ENCODE measurements at places on chromosomes 1 and 21.
A peak's percentile ranks its signal among the peaks of the same experiment; 100 is the strongest.

GRCh38 chr1:192462616-192463015, 113.0 kb upstream of the RGS1 start:
- no peak for DNase-seq

DNA sequence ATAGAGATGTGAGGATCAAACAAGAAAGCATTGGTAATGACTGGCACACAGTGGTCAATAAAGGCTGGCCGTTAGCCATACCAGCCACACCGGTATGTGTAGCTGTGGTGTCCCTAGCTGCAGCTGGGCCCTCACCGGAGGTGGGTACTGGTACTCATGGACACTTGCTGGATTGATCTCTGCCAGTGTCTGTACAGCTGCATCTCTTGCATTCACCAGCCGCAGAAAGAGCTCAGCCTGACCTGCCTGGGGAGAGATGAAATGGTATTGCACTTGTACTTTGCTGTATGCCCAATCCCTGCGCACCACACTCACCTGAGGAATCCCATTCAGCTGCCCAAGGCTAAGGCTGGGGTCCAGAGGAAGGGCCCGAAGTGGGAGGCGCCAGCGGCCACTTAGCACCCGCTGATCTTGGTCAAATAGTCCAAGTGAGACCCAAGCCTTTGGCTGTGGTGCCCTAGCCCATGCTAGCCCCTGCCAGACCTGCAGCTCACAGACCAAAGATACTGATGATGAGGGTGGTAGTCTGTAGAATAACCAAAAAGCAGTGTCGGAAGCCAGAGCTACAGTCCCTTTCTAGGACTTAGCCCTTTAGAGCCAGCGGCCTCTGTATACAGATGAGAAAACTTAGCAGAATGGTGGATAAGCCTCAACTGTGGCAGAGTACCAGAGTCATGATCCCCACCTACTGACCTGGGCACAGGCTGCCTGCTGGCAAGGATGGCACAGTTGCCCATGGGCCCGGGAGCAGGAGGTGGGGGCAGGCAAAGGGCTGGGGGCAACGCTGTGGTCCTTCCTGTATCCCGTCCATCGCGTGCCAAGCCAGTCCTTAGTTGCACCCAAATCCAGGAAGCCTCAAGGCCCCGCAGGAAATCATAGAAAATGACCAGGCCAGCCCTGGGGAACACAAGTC, 3.0 kb downstream of the CCDC17 start:
- no peak for DNase-seq

DNA sequence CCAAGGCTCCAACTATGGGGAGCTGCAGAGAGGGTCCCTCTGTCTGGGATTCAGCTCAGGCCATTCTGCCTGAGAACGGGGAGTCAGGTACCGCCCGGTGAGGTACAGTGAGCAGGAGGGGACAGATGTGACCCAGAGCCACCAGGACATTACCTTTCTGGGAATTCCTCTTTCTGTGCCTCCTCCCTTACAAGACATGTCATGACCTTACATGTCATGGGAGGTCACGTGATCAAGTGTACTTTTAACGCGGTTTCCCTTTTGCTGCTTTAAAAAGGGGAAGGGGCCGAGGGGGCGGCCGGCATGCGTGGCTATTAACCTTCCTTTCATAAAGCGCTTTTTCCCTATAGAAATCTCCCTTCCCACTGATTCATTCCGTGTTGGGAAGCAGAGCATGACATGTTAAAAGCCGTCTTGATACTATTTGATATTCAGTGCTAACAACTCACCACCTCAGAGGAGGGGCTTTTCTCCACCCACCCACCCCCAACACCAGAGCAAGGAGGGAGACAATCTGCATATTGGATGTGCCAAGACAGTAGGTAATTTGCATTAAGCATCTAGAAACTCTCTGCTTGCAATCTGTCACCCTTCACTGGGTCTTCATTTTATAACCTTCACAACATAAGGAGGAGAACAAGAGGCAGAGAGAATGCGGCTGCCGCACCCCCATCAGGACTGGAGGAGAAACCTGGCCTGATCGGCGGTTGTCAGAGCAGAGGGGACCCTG, 113.6 kb upstream of the VAMP3 start:
- no peak for DNase-seq

DNA sequence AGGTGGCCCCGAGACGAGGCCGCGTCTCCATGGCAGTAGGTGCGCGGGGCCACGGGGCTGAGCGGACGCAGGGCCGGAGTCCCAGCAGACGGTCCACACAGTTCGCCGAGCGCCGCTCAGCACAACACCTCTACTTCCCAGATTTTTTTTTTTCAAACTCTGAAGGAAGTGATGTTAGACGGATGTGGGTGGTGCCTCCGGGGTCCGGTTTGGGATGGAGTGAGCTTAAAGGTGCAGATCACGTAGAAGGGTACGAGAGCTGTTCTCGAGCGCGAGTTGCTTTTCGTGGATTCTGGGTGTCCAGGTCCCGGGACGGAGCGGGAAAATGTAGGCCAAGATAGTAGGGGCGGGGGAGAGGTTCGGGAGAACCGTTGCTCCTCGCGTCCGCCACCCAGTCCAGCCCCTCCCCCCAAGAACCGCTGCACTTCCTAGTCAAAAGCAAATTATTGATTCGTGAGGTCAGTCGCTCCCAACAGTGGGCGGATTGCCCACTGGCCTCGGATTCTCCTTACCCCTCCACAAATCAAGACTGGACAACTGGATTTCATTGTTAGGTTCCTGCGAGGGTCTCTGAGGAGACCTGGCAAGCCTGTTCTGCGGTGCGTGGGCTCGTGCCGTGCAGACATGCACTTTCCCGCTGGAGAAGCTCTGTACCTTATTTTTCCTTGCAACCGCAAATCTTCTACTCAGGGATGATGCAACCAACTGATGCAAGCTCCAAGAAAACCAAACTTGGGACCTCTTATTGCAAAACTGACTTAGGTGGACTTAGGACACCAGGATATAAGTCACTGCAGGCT, at the start of gene TXNDC12:
Gene TXNDC12 (minus strand): TSS at position 126 of the 800 bp plus-strand sequence. CDS start 95 bp downstream, at position 31.
- peak; percentile 34 for DNase-seq

DNA sequence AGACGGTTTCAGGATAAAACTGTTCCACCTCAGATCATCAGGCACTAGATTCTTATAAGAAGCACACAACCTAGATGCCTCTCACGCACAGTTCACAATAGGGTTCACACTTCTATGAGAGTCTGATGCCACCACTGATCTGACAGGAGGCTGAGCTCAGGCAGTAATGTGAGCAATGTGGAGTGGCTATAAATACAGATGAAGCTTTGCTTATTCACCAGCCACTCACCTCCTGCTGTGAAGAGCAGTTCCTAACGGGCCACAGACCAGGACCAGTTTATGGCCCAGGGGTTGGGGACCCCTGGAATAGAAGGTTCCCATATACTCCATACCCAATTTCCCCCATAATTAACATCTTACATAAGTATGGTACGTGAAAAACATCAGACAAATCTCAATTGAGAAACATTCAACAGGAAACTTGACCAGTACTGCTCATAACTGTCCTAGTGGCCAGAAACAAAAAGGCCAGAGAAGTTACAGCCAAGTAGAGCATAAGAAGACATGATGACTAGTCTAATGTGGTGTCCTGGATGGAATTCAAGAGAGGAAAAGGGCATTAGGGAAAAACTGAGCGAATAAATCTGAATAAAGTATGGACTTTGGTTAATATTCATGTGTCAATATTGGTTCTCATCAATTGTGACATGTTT, 24.7 kb upstream of the IGSF5 start:
- DNase-seq: no peak

- no peak for DNase-seq
These were observed 4.9 kb downstream of the CSTB start for GRCh38 chr21:43771199-43771675.

DNA sequence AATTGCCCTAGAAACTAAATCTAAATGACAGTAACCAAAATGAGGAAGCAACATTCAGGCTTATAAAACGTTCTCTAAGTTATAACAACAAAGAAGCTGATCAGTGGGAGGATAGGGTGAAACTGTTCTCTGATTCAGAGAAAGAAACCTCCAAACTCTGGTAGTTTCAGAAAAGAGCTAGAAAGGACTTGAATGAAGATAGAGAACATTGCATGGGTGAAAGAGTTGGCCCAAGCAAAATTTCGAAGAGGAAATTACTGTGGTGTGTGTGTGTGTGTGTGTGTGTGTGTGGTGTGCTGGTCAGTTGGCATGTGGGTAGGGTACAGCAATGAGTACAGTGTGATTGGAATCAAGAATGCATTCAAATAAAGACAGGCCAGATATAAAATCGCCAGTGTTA, 16.5 kb upstream of the SPAG17 start:
- no peak for DNase-seq

GRCh38 chr1:245829826-245830225, 675.0 kb downstream of the KIF26B start:
- no peak for DNase-seq

DNA sequence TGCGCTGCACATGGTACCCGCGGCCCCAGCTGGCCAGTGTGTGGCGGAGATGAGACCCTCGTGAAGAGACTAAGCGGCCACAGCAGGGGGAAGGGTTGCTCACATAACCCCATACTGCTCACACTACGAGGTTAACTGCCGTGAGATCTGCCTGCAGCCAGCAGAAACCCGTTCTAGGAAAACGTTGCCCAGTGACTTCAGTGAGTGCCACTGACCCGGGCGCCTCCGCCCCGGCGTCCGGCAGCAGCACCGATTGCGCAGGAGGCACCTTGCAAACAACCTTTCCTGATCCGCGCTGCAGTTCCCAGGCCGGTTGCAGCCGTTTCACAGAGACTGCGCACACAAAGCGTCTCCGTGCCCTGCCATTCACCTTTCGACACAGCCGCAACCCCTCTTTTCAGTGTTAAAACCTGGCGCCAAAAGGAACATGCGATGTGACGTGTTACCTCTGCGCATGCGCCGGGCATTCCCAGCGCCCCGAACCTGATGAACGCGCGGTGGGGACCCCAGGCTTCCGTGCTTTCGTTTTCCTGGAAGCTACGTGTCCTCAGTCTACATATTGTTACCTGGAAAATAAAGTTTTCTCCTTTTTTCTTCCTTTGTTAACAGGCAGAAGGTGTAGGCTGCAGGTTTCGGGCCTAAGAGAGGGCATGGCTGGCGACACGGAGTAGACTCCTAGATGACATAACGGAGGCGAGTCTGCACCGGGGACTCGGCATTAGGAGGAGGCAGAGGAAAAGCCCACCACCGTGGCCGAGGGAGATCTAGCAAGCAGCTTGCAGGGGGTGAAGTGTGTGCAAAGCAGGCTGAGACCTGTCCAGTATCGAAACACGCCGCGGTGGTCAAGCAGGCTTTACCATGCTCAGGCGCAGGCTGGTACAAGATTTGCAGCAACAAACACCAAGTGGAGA, 8.9 kb downstream of the VPS26C start:
- no peak for DNase-seq

DNA sequence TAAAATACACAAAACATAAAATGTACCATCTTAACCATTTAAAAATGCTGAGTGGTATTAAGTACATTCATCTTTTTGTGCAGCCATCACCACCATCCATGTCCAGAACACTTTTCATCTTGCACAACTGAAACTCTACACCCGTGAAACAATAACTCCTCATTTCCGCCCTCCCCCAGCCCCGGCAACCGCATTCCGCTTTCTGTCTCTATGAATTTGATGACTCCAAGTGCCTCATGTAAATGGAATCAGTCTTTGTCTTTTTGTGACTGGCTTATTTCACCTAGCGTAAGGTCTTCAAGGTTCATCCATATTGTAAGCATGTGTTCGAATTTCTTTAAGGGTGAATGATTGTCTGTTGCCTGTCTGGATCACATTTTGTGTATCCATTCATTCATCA, 37.2 kb downstream of the SCCPDH start:
- DNase-seq: no peak

DNA sequence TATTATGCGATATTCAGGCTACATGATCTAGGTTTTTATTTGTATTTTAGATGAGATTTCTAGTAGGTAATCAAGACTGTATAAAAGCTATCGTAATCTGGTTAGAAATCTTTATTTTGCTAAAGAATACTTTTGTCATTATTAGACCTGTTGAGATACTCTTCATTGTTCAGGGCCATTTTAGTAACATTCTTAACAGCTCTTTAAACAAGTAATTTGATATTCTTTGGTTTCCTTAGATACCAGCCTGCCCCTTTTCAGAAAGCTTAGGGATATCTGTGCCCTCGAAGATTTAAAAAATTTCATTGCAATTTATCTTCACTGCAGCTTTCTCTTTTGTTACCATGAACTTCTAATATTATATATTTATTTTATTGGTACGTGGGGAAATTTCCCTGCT, 18.9 kb downstream of the ADGRL2 start:
- DNase-seq: no peak

DNA sequence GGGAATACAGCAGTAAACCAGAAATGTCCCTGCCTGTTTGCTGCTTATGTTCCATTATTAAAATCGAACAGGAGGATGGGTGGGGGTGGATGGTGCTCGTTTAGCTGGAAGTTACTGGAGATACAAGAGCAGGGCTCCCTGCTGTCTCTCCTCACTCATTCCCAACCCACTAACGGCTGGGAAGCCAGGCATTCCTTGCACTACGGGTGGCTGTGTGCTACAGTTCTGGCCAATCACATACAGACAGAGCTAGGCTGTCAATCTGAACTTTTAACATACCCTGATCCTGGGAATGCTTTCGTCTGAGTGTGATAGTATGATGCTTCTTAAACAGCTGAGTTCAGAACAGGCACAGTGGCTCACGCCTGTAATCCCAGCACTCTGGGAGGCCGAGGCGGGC, 7.0 kb downstream of the SIPA1L2 start:
- DNase-seq: no peak

DNA sequence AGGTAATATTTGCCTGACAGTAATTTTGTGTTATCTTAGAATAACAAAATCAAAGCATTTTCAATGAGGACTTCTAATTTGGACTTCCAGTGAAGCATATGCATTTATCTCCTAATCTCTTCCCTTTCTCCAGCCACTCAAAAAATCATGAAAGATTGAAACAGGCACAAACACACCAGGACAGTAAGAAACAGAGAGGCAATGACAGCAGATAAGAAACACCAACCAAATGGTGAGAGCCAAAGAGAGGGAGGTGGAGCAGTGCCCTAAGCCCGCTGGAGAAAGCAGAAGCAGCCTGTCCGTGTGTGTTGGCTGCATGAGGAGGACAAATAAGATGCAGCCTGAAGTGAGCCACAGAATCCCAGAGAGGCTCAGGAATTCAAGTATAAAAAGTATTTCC, 39.0 kb downstream of the SLC44A3 start:
- DNase-seq: no peak

DNA sequence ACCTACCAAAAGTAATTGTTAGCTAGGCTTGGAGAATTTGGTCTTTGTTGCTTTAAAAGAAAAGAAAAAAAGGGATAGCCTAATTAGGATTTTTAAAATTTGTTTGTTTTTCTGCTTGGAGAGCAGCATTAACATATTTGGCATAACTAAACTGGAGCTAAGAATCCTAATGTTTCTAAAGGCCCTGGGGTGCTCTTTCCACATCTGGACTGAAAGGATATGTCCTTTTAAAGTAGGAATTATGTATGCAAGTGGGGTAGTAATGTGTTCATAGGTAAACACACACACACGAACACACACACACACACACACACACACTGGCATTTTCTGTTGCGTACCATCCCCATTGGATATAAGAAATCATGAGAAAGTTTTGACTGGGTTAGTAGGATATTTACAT, 113.9 kb downstream of the KCTD3 start:
- DNase-seq: no peak

DNA sequence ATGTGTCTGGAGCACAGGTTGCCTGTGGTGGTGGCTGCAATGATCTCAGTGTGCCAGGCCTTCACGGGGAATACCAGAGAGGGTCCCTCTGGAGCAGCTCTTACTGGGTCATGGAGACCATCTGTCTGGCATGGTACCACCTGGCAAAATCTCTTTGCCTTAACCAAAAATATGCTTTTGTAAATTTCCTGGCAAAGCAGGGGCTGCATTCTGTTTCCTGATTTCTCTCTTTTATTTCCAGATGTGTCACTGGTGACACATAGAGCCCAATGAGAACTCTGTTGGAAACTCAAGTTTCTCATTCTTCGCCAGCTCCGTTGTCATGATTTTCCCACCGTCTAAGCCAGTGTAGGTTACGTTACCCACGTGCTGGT, 136.5 kb downstream of the FGGY start:
- DNase-seq: no peak

Measured in esophagus squamous epithelium (tissue), 5 donors.